ENCODE measurements at places on chromosomes 12 and 14.

GRCh38 chr14:77023001-77023996 is 5.2 kb downstream of the IRF2BPL start:
- no peak for DNase-seq

GRCh38 chr12:29376118-29376517 is 4.9 kb downstream of the ERGIC2 start:
- DNase-seq: no peak

DNA sequence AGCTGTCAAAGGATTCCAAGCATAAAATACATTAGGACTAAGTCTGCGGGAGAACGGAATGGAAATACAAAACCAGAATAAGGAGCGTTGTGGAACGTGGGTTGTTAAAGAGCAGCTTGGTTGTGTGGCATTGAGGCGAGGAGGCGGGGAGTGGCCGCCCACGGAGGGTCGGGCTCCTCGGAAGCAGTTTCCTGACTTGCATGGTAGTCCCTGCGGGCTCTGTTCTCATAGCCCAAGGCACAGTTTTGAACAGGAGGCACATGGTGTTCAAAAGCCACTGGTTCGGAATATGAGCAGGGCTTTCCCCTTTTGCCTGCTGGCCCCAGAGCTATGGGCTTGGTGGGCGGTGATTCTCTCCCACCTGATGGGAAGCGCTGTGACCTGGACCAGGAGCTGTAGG is 12.2 kb downstream of the DDX51 start:
- DNase-seq: no peak

- DNase-seq: no peak
Observed at GRCh38 chr12:99154983-99155336, 492.6 kb upstream of the GARIN6 start.

GRCh38 chr12:99277591-99278379 is 369.8 kb upstream of the GARIN6 start:
- DNase-seq: no peak

DNA sequence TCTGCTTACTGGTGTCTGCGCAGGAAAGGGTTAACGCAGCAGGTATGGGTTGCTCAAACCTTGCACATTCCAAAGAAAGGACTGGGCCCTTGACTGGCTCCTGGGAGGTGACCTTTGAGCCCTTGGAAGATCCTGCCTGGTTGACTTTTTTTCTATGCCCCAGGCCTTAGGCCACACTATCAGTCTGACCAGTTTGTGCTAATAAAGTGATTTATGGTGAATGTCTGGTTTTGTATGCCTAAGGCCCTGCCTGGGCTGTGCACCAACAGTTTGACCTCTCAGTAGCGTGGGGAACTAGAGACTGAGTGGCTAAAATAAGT is 61.4 kb upstream of the SCN8A start:
- no peak for DNase-seq

GRCh38 chr14:100370003-100370402 is 46.9 kb downstream of the SLC25A47 start:
- DNase-seq: no peak

DNA sequence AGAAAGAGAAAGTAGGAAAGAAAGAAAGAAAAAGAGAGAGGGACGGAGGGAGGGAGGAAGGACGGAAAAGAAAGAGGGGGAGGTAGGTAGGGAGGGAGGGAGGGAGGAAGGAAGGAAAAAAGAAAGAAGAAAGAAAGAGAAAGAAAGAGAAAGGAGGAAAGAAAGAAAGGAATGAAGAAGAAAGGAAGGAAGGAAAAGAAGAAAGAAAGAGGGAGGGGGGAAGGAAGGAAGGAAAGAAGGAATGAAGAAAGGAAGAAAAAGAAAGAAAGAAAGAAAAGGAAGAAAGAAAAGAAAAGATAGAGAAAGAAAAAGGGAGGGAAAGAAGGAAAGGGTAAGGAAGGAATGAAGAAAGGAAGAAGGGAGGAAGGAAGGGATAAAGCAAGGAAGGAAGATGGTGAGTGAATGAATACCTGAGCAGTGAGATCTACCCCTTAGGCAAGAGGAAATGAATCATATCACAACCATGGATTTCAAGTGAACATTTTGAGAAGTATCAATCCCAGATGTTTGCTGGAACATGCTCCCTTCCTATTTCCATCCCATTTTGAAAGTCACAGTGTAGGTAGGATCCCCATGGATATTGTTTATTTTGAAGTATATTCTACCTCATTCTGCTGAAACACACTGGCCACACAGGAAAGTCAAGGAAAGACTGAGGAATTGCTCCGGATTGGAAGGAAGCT is 639.4 kb upstream of the TBX3 start:
- DNase-seq: no peak

DNA sequence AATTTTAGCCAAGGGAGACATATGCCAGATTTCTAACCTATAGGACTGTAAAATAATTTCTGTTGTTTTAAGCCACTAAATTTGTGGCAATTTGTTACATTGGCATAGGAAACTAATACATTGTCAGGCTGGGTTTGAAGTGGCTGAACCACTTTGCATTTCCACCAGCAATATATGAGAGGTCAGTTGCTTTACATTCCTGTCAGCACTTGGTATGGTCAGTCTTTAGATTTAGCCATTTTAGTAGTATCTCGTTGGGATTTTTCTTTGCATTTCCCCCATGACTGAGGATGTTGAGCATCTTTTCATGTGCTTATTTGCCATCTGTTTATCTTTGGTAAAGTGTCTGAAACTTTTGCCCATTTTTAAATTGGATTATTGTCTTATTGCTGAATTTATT is 3.9 kb downstream of the PALS1 start:
- no peak for DNase-seq

DNA sequence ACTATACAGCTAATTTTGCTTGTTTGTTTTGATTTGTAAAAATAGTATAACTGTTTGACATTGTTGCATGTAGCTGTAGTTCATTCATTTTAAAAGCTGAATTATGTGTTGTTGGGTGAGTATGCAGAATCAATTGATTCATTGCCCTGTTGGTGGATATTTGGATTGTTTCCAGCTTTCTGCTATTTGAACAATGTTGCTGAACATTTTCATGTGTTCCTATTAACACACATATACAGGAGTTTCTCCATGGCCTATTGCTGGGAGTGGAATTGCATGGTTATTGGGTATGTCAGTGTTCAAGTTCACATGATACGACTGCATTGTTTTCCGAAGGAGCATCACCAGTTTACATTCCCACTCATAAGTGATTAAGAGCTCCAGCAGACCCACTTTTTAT is 75.3 kb downstream of the SRGAP1 start:
- DNase-seq: no peak

DNA sequence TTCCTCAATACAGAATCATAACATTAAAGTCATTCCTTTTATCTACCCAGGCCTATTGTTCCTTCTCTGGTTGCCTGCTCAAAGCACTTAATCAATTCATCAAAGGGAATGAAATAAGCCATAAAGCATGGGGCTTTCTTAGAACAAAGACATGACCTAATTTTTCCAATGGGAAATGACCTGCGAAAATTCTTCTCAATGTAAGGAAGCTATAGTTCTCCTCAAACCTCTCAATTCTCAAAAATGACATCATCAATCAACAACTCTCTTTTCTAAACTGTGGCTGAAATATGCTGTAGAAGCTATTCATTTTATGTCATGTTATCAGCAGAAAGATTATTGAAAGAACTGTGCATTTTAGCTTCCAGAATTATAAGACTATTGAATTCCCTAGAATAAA is 116.0 kb upstream of the PTPRR start:
- no peak for DNase-seq

DNA sequence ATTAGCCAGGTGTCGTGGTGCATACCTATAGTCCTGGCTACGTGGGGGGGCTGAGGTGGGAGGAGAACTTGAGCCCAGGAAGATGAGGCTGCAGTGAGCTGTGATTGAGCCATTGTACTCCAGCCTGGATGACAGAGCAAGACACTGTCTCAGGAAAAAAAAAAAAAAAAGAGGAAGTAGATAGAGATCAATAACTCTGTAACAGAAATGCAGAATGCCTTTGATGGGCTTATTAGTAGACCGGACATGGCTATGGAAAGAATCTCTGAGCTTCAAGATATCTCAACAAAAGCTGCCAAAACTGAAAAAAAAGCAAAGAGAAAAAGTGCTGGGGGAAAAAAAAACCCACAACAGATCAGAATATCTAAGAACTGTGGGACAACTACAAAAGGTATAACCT is 37.5 kb downstream of the GPR68 start:
- no peak for DNase-seq

- no peak for DNase-seq
Observed at GRCh38 chr12:78018939-78019338, 188.2 kb downstream of the NAV3 start.

DNA sequence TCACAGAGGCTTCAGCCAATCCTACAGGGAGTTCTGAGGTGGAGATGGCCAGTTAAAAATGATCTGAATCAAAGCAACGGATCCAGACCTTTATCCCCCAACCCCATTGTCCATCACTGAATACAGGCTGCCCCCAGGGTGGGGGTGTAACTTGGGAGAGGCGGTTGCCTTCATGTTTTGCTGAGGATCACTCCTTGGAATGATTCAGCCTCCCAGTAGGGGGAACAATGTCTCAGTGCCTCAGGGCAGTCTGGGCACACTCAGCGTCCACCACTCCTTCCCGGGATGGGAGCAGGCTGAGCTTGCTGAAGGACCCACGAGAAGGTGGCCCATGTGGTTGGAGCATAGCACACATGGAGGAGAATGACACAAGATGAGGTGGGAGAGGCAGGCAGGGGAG is 60.2 kb downstream of the RFX4 start:
- no peak for DNase-seq

- DNase-seq: no peak
Observed at GRCh38 chr12:9123781-9124382, 8.2 kb upstream of the A2M start.

DNA sequence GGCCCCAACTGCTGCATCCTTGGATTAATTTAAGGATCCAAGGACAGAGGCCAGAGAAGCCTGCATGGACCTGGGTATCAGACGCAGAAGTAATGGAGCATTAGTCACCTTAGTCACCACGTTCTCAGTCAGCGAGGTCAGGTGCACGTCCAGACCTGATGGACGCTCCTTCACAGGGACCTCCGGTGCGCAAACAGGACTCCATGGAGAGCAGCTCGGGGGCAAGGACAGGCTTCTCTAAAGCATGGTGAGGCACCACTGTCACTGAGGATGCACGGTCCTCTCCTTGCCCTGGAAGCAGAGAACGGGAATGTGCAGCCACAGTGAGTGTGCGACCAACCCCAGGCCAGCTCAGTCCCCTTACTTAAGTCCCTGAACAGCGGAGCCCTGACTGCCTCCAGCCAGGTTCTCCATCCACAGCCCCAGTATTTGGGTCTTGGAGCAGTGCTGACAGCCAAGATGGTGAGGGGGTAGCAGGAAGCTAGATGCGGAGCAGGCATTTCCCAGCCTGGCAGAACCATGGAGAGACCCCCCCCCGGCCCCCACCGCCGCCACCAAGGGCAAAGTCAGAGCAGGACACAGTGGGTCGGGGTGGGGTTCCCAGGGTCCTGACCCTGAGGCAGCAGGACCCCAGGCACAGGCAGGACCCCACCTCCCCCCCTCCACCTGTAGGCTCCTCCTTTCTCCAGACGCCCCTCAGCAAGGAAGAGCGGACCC is 253.4 kb upstream of the SFSWAP start:
- no peak for DNase-seq
